ENCODE measurements at places on chromosomes 1 and 21.

GRCh38 chr21:14817311-14817710 is 247.5 kb downstream of the NRIP1 start:
- no peak for DNase-seq

- no peak for DNase-seq
These were observed 38.6 kb upstream of the WLS start for GRCh38 chr1:68270951-68271350.

- peak; percentile 16 for DNase-seq
These were observed 466 bp downstream of the VPS26C start for GRCh38 chr21:37266515-37267221.

DNA sequence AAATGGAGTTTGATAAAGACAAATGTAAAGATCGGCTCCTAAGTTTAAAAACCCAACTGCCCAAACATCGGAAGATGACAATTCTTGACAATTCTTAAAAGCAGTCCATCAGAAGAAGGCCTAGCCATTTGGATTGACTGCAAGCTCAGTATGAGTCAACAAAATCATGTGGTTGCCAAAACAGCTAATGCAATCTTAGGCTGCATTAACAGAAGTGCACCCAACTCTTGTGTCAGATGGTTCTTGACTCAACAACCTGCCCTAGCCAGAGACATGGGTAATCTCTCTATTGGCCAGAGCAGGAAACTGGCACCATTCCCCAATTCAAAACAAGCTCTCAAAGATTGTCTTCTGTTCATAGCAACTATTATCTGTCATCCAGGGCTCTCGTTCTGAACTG is 9.9 kb upstream of the NCF2 start:
- peak; percentile 32 for DNase-seq

GRCh38 chr1:175245324-175245723 is 52.7 kb upstream of the KIAA0040 start:
- no peak for DNase-seq

- DNase-seq, result no peak
These were observed 1.8 kb downstream of the HSF2BP start for GRCh38 chr21:43657355-43658087.

DNA sequence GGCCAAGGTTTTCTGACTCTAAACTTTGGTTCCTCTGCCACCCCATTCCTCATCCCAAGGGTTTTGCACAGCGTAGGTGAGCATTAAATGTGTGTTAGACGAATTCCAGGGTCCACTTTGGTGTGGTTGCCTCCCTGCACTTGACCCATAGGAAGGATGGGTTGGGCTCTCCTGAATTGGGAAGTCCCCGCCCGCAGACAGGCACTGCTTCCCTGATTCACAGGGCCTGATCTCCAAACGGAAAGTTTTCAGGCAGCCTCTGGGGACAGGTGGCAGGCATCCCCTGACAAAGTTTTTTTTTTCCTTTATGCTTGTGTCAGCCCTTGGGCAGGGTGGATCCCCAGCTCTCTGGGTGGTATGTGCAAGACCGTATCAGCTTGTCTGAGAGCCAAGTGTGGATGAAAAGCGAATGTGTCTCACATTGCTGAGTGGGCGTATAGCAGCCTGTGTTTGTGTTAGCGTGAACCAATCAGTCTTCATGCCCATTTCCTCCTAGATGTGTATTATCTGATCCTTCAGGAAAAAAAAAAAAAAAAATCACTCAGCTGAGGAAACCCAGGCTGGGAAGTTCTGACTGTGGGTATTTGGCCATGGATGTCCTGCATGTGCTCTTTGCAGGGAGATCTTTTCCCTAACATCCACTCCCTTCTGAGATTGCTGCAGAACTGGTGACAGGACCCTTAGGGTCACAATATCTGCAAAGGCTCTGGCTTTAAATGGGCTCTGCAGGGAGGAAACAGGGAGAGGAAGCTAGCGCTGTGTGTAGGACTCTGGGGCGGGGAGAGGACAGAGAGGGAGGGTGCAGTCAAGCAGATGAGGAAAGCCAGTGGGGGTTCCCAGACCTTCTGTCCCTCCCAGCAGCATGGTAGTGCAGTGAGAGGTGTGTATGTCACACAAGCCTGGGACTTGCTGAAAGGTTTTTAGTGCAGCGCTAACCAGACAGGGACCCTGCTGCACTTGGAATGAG is 42.2 kb upstream of the TRABD2B start:
- no peak for DNase-seq

DNA sequence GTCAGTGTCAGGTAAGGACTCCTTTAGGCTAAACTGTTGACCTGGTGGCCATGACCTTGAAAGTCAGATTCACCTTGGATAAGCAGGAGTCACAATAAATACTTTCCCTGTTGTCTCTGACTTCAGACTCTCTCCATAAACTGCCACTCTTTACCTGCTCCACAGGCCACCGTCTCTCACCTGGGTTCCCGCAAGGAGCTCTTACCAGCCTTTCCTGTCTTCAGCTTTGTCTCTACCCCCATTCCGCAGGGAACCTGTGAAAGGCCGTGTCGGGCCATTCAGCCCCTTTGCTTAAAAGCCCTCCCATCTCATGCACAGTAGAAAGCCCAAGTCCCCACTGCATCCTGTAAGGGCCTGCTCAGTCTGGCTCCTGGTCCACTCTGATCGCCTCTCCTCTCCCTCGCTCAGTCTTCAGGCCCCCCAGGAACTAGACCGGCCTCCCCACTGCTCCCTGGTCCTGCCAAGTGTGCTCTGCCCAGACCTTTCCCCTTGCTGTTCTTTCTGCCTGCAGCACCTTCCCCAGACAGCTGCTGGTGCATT is 79.5 kb downstream of the ACTL8 start:
- no peak for DNase-seq

DNA sequence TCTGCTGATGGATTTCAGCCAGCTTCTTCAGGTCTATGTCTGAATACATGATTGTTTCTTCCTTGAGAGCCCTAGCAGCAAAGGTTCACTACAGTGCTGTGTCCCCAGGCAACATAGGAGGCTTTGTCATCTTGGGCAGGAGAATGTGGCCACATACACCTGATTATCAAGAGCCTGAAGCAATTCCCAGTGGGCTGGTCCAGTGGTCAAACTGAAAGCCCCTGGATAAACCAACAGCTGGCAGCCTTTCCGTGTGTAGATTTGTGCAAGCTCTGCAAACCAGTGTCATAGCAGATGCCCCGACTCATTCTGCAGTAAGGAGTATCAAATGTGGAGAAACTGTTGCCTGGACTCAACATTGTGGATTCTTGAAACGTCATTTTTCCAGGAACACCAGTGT is 2.3 kb upstream of the GIPC2 start:
- DNase-seq, result no peak

GRCh38 chr1:24318615-24319311 is 394 bp upstream of the GRHL3 start:
- no peak for DNase-seq

DNA sequence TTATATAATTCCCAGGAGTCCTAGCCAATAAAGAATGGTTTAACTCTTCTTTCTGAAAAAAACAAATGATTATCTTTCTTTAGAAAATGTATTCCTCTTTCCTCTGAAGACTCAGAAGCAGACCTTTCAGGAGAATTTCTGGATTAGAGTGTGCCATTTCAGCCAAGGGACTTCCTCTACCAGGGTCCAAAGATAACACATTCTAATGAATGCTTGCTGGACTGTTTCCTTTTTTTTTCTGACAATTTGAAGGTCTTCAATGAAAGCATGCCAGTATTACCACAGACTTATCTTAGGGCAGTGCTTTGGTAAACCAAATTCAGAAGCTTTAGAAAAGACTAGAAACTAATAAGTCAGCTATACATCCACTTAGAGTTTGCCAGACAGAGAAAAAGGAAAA is 80.5 kb downstream of the RERE start:
- DNase-seq, result no peak

DNA sequence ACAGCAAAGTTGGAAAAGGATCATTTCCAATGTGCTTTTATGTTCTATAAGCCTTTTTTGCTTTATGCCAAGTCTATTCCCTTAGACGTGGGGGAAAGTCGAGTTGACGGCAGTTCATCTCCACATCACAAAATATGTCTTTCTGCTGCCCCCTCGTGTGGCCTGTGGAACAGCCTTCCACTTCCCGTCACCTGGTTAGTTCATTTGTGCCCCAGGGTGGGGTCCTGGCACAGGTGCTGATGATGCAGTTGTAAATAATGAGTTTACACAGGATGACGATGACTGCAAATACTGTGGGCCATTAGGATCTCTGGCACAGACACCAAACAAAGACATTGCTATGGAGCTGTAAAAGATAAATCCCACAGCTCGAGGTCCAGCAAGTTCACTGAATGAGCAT is 10.0 kb upstream of the OTUD3 start:
- DNase-seq, result no peak

GRCh38 chr1:6870086-6870485 is 84.8 kb downstream of the CAMTA1 start:
- no peak for DNase-seq

GRCh38 chr1:172397221-172397620 is 23.3 kb upstream of the C1orf105 start:
- no peak for DNase-seq

DNA sequence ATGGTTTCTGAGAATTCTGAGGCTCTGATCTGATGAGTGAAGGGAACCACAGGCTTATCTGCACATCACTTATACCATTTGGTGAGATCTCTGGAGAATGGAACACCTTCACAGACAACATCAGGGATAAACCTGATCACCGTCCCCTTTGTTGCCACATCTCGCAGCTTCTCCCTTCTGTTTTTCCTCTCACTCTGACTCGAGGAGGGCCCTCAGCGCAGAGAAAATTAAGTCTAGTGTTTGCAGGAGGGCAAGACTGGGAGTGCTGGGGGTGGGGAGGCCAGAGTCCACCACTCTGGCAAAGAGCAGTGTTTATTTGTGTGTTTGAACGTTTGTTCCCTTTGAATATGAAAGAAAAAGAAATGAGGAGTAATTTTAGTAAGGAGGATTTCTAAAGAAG is 29.0 kb upstream of the BATF3 start:
- DNase-seq, result no peak

DNA sequence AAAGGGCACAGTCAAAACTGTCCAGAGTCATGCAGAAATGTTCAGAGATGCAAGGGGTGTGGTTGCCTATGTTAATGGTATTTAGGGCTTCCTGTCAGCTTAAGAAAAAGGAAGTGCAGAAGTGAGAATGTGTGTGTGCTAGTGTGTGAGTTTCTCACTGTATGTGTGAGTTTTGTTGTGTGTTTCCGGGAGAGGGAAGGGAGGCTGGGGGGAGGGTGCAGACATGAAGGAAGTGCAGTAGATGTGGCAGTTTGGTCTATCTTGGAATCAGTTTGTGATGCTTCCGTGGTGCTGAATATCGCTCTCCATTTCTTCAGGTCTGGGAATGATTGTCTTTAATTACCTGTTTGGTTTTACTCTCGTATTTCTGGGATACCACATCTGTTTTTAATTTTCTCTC is 16.5 kb upstream of the ATP6V1G3 start:
- DNase-seq, result no peak

DNA sequence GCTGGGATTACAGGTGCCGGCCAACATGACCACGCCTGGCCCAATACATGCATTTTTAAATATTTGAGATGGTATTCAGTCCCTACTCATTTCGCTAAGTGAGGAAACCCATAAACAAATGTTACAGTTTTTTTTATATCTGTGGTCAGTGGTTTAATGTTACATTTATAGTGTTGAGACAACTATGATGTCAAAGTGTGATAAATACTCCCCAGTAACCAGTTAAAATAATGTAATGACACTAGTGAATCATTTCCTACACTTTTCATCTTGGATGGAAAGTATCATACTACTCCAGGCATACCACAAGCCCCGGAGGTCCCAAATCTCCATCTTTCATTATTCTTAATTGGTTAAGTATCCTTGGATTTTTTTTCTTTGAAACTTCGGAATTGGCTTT is 87.5 kb upstream of the KIF26B start:
- DNase-seq, result no peak

- DNase-seq, result no peak
These were observed 761 bp upstream of the NPHS2 start for GRCh38 chr1:179576509-179576908.

DNA sequence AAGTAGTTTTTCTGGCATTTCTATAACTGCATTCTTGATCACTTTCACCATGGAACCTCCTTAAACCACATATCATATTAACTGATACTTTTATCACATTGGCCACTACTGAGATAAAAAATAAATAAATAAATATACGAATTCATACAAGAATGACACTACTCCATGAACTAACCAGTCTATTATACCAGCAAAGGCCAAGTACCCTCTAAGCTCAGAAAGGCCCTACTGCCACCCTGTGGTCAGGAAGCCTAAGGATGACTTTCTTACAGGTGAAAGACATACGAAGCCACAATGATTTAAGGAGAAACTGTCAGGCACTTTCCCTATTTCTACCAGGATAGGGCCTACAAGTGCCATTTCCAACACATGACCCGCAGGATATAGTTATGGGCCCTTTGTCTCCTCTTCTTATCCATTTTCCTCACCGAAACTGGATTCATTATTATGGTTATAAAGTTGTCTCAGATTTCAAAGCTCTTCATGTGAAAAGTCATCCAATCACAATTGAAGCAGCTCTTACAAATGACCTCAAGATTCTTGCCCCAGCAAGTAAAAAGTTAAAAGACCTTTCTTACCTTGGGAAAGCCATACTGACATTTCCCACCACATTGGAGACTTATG is 23.9 kb downstream of the DNAJC8 start:
- DNase-seq, result peak; percentile 53

DNA sequence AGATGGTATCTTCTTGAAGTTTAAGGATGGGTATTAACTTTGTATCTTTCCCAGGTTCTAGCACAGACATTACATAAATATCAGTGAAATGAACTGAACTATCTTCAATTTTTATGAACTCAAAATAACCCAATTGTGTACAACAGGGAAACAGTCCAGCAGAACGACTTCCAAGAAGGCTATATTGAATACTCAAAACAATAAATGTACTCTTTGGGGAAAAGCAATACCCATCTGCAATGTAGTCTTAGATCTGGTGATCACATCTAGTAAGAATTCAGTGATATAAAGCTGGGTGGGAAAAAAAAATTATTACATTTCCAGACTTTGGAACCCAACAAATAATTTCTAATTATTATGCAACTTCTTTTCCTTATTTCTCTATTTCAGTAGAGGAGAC is 33.1 kb upstream of the GORAB start:
- no peak for DNase-seq

DNA sequence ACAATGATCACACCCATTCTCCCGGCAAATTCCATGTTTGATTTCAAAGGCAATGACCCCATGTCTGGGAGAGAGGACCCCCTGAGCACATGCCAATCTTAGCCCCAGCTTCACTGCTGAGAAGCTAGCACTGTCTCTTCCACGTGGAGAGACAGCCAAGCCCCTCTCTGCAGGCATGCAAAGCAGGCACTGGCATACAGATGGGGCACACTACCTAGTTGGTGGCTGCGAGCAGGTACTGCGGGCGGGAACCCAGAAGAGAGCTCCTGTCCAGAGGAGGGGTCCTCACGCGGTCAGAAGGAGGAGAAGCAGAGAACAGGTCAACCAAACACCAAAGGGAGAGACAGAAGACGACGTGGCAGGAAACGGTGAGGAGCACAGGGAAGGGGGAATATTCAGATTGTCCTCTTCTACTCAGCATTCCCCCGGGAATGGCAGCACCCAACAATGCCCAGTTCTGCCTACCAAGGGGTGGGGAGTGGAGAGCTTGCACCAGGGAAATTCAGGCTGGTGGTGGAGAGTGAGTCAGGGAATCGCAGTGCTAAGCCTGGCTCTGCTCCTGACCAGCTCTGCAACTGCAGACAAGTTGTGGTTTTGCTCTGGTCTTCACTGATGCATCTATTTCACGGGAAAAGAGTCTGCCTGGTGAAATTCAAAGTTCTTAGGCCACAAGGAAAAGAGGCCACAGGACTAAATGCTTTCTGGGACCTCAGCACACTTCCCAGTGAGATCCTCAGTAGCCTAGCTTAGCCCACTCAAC is 48.1 kb upstream of the GOLT1A start:
- DNase-seq, result peak; percentile 70
